NCI-H1092 (cell line): ENCODE measurements at places on chromosomes 11 and 22.

DNA sequence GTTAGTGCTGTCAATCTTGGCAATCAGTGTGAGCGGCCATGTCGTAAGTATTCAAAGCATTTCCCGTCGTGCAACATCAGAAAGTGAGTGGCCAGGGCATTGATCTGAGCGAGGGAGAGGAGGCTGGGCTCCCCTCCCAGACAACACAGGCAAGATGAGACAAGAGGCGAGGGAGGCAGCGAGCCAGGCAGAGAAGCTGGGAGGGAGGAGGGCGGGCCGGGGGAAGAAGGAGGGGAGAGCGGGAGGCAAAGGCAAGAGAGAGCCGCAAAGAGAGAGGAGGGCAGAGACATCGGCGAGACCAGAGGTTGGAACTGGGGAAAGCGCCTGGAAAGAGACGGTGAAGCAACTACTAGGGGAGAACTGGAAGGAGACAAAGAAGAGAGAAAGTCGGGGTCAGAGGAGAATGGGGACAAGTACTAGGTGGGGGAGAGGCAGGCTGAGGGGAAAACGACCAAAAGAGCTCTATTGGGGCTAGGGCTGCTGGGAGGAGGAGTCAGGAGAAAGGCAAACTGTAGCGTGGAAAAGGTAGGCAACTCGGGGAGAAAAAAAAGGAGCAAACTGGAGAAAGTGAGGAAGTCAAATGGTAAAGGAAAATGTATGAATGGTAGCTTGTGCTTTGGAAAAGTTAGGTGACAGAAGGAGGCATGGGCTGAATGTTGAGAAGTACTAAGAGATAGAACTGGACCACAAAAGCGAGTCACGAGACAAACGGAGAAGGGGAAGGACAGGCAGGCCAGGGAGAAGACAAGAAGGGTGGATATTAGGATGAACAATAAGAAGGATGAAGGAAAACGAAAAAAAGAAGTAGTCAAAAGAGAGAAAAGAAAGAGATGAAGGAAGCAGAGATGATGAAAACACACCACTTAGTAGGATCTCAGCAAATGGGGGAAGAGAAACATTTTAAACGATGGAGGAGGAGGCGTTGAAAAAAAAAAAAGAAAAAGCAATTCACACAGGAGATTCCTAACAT, 130.5 kb upstream of the C11orf58 start:
- peak; percentile 70 for DNase-seq

GRCh38 chr11:19275496-19275895, 34.8 kb upstream of the E2F8 start:
- no peak for DNase-seq

- no peak for DNase-seq
Observed at GRCh38 chr11:2987881-2988861, 4.0 kb downstream of the NAP1L4 start.

- DNase-seq: no peak
Observed at GRCh38 chr11:16378906-16379305, 22.6 kb upstream of the SOX6 start.

DNA sequence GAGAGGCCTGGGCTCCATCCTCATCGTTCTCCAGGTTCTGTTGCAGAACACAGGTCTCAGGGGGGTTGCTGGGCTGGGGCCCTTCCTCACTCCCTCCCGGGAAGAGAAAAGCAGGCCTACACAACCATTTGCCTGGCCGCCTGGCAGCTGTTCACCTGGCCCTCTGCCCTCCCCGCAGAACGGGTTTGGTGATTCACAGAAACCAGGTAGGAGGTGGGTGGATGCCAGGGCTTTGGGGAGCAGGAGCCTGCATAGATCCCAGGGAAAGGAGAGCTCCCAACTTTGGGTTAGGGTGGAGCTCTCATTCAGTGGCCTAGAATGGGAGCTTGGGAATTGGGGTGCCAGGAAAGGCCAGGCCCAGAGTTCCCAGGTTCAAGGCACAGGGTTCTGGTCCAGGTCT, 995 bp downstream of the TMEM134 start:
- DNase-seq: no peak
